ENCODE measurements at places on chromosomes 12 and 14.

GRCh38 chr12:22169376-22169775 is 123.4 kb downstream of the CMAS start:
- DNase-seq = no peak

DNA sequence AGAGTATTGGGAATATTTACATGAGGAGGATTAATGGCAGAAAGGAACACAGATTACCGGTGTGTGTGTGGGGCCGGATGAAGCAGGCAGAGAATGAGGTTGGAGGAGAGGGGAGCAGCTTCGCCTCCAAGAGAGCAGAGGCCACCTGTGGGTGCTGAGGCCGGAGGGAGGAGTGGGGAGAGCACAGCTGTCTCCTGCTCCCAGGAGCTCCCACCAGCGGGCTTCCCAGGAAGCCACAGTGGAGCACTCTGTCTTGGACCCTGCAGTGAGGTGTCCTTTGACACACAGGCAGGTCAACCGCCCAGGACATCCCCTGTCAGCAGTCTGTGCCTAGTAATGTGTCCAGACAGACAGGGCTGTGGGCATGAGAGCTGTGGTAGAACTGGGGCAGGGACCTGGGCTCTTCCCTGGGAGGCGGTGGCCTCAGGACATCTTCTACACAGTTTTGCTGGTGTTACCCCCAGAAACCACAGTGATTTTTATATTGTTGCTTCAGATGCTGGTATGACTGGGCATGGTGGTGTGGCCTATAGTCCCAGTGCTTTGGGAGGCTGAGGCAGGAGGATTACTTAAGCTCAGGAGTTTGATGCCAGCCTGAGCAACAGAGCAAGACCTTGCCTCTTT is 18.5 kb upstream of the AMN start:
- DNase-seq = no peak

DNA sequence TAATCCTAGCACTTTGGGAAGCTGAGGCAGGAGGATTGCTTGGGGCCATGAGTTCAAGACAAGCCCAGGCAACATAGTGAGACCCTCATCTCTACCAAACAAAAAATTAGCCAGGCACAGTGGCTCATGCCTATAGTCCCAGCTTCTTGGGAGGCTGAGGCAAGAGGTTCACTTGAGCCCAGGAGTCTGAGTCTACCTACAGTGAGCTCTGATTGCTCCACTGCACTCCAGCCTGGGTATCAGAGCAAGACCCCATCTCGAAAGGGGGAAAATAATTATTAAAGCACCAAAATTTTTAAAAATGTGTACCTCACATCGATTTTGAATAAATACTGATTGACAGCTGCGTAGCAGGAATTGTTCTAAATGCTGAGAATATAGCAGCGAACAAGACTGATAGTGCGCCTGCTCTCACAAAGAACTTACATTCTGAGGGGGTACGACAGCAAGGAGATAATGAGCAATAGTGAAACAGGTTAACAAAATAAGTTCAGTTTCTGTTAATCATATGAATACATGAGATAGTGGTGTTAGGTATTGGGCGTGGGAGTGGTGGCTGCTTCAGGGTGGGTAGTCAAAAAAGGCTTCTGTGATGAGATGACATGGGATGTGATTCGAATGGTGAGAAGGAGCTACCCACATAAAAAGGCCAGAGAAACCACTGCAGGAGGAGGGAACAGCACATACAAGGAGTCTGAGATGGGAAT is 19.6 kb downstream of the HCFC2 start:
- DNase-seq = no peak

DNA sequence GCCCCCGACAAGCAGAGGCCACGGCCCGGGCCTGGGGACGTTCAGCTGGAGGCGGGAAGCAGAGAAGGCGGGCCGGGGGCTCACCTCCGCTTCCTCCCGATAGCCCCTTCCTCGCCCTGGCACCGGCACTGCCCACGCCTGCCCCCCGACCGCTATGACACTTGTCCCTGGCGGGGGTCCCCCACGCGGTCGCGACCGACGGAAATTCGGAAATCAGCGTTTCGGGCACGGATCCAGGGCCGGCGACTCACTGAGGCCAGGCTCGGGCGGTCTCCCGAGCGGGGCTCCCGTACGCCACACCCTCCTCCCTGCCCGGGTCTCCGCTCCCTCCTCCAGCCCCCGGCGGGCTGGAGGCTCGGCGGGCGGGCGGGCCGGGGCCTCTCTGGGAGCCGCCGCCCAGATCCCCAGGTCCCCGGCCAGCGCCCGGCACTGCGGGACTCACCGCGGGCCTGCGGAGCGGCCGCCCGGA is 581 bp downstream of the PITPNM2 start:
- DNase-seq = peak; percentile 39
